Uterus (tissue), 4 donors: ENCODE measurements at places on chromosomes 1 and 21.

GRCh38 chr21:39010629-39011404, 172.4 kb downstream of the PSMG1 start:
- no peak for DNase-seq

- no peak for DNase-seq
Measured at GRCh38 chr1:70227439-70227838, 6.3 kb downstream of the SRSF11 start.

GRCh38 chr1:84896279-84896678, 3.3 kb upstream of the LPAR3 start:
- no peak for DNase-seq

DNA sequence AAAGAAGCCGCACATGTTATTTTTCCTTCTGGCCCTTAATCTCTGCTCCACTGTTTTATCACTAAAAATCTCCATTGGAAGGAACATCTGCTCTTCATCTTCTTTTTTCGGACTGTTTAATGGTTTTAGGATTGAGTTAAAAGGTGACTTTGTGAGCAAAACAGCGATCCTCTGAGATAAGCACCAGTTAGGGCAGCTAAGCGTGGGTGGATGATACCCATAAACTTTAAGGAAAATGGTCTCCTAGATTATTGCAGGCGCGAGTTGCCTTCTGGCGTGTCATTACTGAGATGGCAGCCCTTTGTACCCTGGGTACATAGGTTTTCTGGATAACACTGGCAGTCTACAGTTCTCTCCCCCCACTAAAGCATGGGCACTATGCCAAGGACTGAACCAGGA, 44.0 kb upstream of the HMGB4 start:
- no peak for DNase-seq

DNA sequence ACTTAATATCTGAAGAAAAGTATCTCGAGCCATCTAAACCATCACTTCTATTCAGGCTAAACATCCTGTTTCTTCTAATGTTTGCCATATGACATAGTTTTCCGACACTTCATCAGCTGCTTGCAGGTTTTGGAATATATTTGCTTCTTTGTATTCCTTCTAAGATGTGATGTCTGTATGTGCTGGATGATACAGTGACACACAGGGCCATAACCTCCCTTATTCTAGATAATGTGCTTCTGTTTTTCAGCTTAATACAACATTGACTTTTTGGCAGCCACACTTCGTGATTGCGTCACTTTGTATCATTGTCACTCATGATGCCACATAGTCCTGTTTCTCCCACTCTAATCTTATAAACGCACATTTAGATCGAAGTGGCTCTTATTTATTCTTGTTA, 156.3 kb downstream of the CRB1 start:
- DNase-seq = no peak

DNA sequence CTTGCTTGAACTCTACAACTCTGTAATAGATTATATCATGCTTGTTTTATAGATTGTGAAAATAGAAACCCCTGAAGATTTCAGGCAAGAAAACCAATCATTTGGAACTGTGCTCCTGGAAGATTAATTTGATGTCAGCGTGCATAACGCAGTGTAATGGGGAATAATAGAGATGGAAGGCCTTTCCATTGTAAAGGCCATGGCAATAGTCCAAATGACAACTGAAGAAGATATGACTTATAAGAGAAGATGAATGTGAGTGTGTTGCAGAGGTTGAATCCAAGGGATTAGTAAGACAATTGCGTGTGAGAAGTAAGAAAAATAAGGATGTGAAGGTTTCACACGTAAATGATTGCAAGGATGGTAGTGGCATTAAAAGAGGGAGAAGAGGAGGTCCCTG, 285.0 kb downstream of the DUSP10 start:
- DNase-seq = no peak

DNA sequence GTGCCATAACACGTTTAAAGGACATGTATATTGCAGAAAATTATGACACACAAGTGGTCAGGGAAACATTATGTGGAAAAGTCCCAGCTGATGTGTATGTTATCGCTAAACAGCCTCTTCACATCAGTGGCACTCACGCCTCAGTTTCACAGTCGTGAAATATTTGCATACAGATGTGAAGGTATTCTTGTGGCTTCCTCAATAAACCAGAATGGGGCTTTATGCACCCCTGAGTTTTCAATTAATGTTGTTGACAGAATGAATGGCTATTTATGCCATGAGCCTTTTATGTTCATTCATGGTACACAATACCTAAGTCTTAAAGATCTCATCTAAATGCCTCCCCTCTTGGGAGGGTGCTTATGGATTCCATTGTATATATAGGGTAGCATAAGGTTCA, 202.1 kb upstream of the ADGRL2 start:
- DNase-seq = no peak

DNA sequence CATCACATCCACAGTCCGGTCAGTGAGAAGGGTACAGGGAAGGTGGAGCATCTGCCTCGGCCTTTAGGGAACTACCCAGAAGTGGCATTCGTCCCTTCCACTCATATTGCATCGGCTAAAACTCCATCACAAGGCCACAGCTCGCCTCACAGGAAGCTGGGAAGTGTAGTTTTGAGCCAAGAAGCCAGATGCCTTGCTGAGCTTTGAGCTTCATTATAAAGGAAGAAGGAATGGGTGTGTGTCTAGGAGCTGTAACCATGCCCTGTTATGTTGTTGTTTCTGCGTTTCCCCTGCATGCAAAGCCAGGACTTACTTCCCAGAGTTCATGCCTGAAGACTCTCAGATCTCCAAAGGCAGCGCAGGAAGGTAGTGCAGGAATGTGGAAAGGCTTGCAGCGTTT, 61.1 kb downstream of the OPTC start:
- DNase-seq = no peak

DNA sequence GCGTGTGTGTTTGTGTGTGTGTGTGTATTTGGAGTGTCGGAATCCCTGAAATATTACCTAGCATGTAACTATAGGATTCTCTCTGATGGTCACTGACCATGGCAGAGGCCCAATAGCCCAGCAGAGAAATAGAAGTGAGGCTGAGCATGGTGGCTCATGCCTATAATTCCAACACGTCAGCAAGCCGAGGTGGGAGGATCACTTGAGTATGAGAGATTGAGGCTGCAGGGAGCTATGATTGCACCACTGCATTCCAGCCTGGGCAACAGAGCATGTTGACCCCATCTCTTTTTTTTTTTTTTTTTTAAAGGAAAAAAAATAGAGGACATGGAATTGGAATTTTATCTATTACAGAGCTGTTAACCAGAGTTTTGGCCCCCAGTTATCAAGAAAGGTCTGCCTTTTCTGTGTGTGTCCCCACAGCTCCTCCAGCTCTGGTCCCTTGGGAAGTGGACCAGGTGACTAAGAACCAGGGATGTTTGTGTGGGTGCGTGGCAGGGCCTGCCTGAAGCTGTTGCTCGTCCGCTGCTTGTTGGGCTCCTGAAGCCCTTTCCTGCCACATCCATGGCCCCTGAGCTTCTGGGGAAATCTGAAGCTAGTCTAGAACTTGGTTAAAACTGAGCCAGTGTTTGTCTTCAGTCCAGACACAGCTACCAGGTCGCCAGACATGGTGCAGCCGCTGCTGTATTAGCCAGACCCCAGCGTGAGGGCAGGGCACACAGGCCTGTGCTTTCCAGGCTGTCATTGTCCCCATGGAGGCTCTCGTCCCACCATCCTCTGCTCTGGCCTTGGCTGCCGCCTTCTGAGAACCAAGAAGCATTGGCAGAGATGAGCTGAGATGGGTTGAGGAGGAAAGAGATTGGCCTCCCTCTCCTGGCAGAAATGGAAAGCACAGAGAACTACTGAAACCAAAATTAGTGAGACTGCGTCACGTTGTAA, 25.5 kb downstream of the CAPN9 start:
- DNase-seq = no peak
